OCI-LY7 (cell line): ENCODE measurements at places on chromosomes 7 and 10.

DNA sequence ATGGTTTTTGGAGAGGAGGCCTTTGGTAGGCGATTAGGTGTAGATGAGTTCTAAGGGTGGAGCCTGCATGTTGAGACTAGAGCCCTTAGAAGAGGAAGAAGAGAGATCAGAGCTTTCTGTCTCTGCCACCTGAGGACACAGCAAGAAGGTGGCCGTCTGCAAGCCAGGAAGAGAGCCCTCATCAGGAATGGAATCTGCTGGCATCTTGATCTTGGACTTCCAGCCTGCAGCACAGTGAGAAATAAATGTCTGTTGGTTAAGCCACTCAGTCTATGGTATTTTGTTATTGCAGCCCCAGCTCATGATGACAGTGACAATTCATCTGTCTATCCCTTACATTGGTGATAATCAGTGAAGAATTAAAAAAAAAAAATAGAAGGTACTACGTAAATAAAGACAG lies 335.2 kb downstream of the PRPF18 start:
- DNase-seq = no peak

GRCh38 chr10:78763651-78764395 lies 304.9 kb upstream of the ZMIZ1 start:
- no peak for DNase-seq

- no peak for DNase-seq
Observed at GRCh38 chr7:26005683-26006410, 146.2 kb upstream of the NFE2L3 start.

- peak; percentile 84 for DNase-seq
Observed at GRCh38 chr7:100137851-100138760, 10.6 kb upstream of the LAMTOR4 start.

- DNase-seq = no peak
Observed at GRCh38 chr10:70191161-70191971, 21.1 kb upstream of the SAR1A start.

DNA sequence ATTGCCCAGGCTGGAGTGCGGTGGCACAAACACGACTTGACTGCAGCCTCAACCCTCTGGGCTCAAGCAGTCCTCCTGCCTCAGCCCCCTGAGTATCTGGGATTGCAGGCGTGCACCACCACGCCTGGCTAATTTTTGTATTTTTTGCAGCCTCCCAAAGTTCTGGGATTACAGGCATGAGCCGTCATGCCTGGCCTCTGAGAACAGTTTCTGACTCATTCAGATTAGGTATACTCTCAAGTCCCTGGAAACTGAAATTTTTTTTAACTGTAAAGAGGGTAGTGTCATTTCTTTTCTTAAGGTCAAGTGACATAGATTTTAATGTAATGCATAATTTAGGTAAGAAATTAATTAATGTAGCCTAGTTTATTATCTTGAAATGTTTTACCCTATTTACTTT lies 104.7 kb downstream of the SEPTIN7 start:
- no peak for DNase-seq

DNA sequence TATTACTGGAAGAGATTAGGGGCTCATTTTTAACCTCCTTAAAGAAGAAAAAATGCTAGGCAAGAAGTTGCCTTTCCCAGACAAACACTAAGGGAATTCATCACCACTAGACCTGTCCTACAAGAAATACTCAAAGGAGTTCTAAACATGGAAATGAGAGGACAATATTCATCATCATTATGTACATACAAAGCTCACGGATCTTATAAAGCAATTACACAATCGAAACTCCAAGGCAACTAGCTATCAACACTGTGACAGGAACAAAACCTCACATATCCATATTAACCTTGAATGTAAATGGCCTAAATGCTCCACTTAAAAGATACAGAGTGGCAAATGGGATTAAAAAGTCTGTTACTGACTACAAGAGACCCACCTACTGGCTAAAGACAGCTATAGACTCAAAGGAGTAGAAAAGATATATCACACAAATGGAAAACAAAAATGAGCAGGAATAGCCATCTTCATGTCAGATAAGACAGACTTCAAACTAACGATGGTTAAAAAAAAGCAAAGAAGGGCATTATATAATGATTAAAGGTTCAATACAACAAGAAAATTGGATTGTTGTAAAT lies 246.6 kb downstream of the ADRA2A start:
- peak; percentile 23 for DNase-seq

DNA sequence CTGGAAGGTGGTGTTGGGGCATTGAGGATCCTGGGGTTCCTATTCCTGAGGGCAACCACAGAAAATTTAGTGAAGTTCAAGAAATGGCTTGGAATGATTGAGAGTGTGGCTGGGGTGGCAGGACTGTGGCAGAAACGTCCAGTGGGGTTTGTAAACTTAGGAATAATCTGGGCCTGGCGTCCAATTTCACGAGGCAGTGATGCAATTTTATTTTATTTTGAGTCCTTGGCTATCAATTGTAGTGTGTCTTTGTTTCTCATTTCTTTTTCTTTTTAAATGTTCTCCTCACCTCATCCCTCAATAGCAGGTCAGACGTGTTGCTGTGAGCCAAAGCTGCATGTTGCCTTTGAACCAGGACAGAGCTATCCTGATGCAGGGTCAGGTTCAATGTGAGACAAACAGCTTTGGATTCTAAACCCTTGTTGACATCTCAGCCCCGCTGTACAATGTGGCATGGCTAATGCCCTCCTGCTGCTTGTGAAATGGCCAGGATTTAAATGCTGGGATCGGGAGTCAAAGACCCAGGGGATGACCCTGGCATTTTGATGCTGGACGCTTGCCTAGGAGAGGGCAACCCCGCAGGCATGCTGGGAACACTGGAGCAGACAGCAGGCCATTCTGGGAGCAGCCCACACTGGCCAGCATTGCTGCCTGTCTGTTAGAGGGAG lies 64.8 kb downstream of the RBM20 start:
- DNase-seq = no peak

DNA sequence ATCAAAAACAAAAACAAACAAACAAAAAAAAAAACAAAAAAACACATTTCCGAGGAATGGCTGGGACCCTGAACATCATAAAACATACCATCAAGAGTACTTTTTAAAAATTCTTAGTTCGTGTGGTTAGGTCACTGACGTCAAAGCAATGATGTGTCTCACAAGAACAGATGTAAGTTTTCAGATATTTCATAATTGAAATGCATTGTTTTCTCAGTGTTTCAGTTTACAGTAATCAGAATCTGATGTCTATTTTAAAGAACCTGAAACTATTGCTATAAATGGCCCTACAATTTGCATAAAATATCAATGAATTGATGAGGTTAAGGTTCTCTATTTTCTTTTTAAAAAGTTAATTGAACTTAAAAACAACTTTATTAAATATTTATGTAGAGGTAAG lies 103.7 kb upstream of the HGF start:
- no peak for DNase-seq

- DNase-seq = no peak
Observed at GRCh38 chr10:121540732-121541395, 57.4 kb downstream of the FGFR2 start.

DNA sequence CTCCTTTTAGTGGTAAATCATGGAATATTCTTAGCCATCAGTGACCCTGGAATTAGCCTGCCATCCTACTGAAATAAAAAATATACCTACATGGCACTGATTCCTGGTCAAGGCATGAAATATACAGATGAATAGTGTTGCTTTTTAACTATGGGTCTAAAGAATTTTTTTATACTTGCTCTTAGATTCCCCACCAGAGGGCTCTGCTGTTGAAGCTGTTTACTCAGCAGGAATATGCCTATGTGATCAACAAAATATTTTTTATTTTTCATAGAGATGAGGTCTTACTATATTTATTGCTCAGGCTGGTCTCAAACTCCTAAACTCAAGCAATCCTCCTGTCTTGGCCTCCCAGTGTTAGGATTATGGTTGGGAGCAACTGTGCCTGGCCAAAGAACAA lies 13.5 kb downstream of the ZC3HC1 start:
- DNase-seq = peak; percentile 12

DNA sequence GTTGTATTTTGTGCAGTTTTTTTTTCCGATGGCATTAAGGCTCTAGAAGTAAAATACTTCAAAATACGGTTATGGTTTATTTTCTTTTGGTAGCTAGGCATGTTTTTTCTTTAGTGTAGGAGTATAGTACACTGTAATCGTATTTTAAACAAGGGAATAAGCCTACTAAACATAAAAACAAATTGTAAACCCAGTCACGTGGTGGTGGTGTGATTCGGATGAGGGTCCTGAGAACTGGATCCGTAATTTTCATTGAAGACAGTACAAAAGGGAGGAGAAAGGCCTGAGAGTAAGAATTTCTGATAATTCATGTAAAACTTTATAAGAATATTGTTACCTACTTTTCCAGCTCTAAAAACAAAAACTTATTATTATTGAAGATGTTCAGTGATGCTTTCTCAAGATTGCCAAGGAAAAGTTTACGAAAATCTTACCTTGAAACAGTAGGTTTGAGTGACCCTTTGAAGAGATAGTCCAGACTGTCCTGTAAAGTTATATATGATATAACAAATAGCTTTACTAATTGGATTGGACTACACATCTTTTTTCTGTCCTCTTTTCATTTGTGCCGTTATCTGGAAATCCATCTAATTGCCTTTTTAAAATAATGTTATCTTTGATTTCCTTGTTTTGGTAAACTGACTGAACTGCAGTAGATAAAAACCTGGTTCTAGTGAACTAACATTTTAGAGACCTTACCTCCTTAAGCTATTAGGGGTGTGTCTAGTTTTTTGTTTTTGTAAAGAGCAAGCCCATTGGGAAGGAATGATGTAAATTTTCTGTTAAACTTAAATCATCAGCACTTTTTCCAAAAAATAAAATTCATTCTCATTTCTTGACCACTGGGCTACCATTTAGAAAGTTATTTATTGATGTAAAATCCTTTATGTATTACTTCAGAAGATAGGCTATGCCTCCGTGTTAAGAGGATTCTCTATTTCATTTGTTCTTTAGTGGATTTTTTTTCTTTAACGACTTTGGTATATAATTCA lies 1.0 kb upstream of the PBLD start:
- no peak for DNase-seq

DNA sequence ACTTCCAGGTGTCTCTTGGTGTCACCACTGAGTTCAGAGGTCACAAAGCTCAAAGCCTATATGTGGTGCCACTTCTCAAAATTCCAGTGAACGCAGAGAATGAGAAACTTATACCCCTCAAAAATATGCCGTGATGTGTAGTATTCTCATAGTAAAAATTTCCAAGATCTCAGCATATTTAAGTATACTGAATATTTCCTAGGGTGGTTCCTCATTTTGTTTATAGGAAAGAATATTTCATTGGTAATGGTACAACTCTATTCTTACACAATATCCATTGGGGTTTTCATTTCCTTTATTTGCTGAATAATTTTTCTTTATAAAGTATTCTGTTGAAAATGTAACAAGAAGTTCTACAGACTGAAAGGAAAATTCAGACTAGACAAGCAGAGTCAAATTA lies 58.9 kb upstream of the ADO start:
- DNase-seq = no peak

GRCh38 chr10:118682533-118682932 lies 72.2 kb downstream of the CACUL1 start:
- no peak for DNase-seq

DNA sequence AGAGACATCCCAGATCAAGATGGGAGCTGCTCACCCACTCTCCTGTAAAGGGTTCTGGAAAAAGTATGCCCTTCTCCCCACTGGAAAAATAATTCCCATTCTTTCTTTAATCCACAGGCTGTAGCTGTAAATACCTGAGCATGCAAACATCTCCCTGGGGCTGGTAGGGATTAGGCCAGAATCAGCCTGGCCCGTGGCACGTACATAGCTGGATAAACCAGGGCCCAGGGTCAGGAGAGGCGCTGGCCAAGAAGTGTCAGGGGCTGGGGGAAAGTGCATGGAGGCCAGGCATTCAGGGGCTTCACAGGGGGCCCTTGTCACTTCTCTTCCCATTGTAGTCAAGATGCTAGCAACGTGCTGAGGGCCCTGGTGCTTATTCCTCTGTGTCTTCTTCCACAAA lies 30.7 kb upstream of the AQP1 start:
- DNase-seq = no peak

DNA sequence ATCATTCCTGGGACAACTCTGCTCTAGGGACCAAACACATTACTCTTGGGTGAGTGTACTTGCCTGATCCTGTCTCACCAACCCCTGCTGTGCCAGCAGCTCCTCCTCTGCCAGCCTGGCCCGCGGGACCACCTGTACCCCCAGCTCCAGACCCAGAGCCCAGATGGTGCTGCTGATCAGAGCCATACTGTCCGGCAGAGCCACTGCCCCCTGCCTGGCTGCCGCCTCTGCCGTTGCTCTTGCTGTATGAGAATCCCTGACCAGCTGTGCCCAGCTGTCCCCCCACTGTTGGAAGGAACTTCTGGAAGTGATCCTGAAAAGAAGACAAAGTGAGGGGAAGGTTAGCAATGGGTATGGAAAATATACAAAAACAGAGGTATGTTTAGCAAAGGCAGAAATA lies 6.9 kb downstream of the MYOZ1 start:
- DNase-seq = no peak

DNA sequence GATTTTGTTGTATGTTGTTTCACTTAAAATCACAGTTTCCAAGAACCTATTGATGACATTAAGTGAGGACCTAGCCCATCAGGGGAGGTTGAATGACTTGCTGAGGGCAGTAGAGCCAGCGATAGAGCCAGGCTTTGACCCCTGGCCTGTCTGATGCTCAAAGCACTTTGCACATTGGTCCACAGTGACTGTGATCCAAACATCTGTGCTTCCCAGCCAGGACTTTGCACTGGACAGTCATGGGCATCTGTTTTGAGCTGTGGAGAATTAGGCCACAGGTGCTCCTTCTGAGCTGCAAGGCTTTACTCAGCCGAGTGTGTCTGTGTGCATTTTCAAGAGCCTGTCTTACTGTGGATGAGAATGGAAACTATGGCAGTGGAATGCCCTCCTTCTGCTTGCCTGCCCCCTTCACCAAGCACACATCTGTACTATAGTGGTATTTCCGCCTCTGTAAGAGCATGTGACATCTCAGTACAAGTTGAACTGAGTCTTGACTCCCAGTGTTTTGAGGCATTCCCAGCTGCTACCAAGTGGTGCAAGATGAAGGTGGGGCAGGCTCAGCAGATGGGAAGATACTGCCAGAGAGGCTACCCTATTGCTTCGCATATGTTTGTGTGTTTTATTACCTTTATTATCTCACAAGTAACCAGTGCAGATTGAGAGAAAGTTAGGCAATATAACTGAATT lies 72.7 kb upstream of the AOAH start:
- DNase-seq = no peak

DNA sequence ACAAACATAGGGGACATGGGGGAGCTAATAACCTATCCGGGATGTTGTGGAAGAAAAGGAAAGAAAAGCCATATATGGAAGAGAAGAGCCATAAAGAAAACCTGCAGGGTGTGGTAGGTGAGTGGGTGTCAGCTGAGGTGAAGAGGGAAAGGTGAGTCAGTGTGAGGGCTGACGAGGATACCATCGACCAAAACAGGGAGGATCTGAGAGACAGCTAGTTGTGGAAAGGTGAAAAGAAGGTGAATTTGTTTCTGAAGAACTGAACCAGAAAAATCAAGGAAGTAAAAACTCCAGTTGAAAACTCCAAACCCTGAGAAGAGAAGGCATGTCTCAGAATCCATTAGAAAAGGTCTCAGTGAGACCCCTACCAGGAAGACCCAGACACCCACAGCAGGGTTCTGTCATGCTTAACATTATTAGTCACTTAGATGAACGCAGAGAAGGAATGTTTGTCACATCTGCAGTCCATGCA lies 4.1 kb downstream of the BLNK start:
- DNase-seq = no peak

- DNase-seq = peak; percentile 84
Observed at GRCh38 chr10:97497572-97498075, 598 bp downstream of the MMS19 start.
